ENCODE measurements at places on chromosomes 2 and 18.

DNA sequence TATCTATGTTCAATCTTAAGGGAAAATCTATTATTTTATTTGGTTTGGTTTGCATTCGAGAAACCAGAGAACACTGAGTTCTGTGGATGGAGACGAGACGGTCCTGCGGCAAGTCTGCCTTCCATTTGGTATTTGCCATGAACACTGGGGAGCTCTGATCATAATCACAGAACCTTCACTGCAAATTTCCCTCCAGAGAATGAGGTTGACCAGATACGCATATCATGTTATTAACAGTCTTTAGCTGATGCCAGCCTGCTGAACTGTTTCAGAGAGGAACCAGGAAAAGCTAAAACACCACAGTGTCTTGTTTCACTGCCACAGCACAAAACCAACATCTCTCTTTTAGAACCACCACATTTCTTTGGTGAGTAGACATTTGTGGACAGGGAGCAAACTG is 269.4 kb upstream of the AGAP1 start:
- no peak for DNase-seq

GRCh38 chr18:54950221-54950620 is 9.0 kb downstream of the CCDC68 start:
- DNase-seq = no peak

- DNase-seq = no peak
Measured at GRCh38 chr2:60371219-60371618, 182.2 kb downstream of the BCL11A start.

DNA sequence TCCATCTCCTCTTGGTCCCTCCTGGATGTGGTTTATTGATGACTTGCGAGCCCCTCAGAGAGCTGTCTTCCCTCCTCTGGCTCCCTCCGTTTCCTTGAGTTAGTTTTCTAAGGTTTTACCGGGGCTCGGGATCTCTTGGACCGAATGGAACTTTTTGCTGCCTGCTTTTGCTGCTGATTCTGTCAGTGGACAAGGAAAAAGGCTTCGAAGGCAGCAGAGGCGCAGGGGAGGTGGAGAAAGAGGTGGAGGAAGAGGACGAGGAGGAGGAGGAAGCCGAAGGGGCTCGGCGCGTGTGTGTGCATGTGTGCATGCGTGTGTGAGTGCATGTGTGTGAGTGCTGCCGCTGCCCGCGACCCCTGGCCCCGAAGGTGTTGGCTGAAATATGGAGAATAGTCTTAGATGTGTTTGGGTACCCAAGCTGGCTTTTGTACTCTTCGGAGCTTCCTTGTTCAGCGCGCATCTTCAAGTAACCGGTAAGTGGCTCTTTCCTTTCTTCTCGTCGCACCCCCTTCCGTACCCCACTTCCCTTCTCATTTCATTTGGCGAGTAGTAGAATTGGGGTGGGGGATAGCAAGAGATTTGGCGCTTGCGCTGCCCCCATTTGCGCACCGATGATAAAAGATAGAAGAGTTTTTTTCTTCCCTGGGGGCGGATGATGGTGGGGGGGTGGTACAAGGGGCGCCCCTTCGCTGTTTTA is 557 bp downstream of the DCC start:
- no peak for DNase-seq

GRCh38 chr2:46339676-46340459 is 42.7 kb downstream of the EPAS1 start:
- DNase-seq = no peak

GRCh38 chr18:78688249-78688648 is 291.4 kb upstream of the SALL3 start:
- DNase-seq = no peak

DNA sequence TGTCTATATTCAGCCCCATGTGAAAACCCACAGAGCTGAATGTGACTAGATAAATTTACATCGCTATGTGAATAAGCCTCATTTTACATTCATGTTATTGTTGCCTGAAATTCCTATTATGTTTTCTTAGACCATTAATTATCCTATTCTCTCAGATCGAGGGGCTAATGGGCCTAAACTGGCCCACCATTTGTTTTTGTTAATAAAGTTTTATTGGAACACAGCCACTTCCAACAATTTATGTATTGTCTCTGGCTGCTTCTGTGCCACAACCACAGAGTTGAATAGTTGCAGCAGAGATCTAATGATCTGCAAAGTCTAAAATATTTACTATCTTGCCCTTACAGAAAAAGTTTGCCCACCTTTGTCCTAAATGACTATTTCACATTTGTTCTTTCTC is 61.0 kb downstream of the KLHL14 start:
- no peak for DNase-seq

DNA sequence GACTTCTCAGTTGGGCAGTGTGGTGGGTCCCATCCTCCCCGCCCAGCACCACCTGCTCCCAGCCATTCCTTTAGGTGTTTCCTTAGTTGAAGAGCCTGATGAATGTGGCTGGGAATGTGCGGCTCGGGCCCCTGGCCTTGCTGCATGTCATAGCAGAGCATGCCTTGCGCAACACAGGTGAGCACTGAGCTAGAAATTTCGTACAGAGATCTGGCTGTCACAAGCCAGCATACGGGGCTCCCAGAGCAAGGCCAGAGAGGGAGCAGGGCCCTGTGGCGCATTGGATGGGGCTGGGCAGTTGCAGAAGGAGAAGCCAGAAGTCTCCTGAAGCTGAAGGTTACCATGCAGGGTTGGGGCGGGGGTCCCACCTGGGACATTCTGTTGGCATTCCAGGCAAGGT is 129.7 kb downstream of the WDSUB1 start:
- DNase-seq = no peak

GRCh38 chr18:24364177-24364576 is 33.4 kb downstream of the OSBPL1A start:
- DNase-seq = no peak

GRCh38 chr2:102487761-102488462 is 14.9 kb downstream of the SLC9A4 start:
- DNase-seq = no peak

- DNase-seq = no peak
Measured at GRCh38 chr2:222380456-222380855, 43.9 kb upstream of the SGPP2 start.

GRCh38 chr18:57149051-57149450 is 2.2 kb downstream of the BOD1L2 start:
- DNase-seq = no peak

- no peak for DNase-seq
Measured at GRCh38 chr2:239393388-239393940, 7.4 kb downstream of the HDAC4 start.

DNA sequence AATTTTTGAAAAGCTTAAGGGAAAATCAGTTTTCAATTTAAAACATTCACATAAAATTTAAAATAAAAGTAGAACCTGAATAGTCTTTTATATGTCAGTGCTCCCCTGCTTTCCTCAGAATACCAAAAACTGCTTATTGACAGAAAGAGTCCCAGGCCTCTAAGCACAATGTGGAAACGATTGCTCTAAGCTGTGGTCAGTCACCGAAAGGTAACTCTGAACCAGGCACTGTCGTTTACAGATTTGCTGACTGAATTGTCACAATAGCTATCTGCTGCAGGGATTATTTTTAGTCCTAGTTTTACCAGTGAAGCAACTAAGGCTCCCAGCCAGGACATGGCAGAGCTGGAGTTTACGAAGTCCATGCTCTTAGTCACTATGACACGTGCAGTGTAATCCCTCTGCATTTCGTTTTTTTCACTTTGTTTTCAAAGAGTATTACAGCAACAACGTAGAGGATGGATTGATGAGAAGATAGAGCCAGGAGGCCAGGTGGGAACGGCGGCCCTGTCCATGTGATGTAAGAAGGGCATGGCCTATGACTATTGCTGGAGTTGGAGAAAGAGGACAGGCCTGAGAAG is 28.1 kb upstream of the TMEM247 start:
- no peak for DNase-seq

DNA sequence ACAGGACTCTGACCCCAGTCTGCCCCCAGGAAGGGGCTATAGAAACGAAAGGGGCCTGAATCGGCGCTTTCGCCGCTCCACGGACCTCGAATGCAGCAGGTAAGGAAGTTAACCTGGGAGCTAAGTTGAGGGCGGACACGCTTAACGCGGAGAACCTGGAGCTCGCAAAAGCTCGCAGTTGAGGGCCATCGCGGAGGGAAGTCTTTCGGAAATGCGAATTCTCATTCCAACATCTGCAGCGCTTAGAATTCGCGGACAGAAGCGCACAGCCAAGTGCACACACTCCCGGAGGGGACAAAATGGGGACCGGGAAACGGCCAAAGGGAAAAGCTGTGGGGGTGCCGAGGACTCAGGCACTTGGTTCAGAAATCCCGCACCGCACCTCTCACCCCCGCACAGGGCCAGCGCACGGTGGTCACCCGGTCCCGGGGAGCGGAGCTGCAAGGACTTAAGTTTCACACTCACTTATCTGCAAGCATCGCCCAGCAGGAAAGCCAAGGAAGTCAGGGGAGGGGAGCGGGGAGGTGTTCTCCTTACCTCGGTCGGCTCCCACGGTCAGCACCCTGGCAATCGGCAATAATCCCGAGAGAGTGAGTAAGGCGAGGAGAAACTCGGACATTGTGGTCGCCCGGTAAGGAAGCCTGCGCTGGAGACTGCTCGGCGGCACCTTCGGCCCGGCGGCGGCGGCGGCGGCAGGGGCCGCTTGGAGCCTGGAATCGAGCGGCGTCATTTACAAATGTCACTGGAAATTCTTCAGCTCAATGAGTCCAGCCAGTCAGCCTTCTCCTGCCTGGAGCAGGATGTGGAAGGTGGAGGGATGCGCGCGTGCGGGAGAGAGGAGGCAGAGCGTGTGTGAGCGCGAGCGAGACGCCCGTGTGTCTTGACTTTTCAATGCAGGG is 456 bp downstream of the LRP1B start:
- DNase-seq = peak; percentile 13

GRCh38 chr2:204477358-204477950 is 67.8 kb upstream of the PARD3B start:
- DNase-seq = no peak

- no peak for DNase-seq
Measured at GRCh38 chr2:161709428-161709827, 85.2 kb downstream of the SLC4A10 start.

- no peak for DNase-seq
Measured at GRCh38 chr18:1304392-1304992, 399.8 kb downstream of the ADCYAP1 start.
